IPS-NIHi11 (cell line): ENCODE measurements at places on chromosomes 5 and 9.
A peak's percentile ranks its signal among the peaks of the same experiment; 100 is the strongest.

DNA sequence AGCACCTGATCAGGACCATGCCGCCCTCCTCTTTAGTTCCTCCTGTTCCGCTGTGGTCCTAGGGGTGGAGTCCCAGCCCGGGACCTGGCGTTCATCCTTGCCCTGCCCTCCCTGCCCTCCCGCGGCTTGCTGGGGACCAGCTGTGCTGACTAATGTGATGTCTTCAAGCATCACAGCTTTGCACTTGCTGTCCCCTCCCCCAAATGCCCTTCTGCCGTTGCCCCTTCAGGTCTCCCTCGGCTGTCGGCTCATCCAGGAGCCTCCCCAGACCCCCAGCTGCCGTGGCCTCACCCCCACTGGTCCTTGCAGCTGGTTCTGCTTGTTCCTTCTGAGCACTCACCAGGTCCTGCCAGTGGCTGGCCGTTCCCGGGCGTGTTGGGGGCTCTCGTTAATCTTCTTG lies 19.9 kb downstream of the RXRA start:
- DNase-seq: no peak

- no peak for DNase-seq
Observed at GRCh38 chr9:36029765-36030528, 6.8 kb upstream of the RECK start.

DNA sequence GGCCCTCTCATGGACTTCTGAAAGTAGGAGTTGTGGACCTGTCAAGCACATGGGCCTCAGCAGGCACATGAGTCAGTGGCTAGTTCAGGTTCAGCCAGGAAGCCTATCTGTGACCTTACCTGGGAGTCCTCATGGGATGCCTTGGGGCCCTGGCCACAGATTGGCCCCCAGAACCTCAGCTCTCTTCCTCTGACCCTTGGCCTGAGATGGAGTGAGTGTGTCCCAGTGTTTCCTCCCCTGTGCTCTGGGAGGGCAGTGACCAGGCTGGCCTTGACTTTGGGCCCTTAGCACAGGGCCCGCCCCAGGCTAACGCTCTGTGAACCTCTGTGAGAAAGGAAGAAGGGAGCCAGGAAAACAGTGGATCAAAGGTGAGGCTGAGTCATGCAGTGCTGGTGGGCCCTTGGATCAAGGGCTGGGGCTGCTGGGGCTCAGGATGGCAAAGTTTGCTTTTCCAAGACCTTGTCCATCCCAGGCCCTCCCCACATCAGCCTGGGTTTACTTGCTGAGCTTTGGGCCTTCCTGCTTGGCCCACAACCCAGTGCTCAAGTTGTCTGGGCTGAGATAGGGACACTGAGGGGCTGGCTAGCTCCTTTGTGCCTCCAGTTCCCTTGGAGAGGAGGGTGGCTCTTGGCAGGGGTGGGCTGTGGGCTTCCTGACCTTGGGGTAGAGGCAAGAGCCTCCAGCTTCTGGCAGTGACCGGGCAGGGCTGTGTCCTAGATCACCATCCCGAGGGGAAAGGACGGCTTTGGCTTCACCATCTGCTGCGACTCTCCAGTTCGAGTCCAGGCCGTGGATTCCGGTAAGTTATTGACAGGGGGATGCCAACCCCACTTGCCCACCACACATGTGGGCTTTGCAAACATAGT lies 41.4 kb downstream of the RGS3 start:
- DNase-seq: no peak

DNA sequence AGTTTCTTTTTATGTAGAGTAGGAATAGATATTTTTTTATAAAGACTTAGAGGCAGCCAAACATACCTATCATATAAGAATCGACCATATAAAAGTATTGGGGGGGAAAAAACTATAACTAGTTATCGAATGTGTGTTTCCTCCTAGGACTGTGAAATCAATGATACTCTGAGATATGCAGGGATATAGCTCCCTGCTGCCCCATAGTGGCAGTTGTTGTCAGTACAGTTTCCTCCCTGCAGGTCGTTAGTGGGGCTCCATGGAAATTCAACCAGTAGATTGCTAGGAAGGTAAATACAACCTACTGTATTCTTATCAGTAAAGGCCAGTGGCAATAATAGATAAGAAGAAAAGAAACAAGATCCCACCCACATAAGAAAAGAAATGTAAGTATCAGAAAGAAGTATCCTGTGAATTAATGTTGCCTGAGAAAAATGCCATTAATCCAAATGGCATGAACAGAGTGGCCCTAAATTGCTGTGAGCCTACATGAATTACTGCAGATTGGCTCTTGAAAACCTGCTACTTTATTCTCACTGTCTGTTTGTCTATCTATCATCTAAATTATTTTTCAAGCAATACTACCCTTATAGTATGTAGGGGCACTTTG lies 136.9 kb upstream of the FBN2 start:
- DNase-seq: peak; percentile 49

- no peak for DNase-seq
Observed at GRCh38 chr5:43020399-43020746, 19.7 kb downstream of the ANXA2R start.

DNA sequence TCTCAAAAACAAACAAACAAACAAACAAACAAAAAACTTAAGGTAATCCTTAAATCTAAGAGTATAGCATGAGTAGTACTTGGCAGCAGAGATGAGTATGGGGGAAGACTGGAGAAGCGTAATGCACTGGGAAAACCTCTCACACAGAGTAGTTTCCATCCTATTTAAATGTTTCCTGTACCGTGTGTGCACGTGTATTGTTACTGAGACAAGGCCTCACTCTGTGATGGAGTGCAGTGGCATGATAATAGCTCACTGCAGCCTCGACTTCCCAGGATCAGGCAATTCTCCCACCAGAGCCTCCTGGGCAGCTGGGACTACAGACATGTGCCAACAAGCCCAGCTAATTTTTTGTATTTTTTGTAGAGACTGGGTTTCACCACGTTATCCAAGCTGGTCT lies 2.9 kb downstream of the UIMC1 start:
- DNase-seq: no peak

- no peak for DNase-seq
Observed at GRCh38 chr9:33129886-33130881, 37.0 kb downstream of the B4GALT1 start.

DNA sequence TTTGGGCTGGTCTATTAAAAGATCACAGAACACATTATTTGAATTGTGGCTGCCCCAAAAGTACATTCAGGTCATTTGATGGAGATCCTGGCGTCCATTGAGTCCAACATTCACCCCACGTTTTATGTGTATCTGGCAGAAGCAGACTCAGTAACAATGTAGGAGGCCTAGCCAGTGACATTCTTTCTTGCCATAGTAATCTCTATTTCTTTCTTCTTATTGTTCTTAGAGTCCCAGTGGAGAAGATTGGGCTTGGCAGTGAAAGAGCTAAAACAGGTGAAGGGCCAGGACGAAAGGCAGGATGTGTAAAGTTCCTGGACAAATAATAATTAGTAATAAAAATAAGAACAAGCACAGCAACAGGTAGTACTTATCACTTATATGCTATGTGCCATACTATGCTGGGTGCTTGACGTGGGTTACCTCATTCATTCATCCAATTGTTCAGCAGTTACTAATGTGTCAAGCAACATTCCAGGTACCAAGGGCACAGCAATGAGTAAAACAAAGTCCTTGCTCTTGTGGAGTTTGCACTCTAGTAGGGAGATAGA lies 12.6 kb upstream of the ANKH start:
- no peak for DNase-seq

DNA sequence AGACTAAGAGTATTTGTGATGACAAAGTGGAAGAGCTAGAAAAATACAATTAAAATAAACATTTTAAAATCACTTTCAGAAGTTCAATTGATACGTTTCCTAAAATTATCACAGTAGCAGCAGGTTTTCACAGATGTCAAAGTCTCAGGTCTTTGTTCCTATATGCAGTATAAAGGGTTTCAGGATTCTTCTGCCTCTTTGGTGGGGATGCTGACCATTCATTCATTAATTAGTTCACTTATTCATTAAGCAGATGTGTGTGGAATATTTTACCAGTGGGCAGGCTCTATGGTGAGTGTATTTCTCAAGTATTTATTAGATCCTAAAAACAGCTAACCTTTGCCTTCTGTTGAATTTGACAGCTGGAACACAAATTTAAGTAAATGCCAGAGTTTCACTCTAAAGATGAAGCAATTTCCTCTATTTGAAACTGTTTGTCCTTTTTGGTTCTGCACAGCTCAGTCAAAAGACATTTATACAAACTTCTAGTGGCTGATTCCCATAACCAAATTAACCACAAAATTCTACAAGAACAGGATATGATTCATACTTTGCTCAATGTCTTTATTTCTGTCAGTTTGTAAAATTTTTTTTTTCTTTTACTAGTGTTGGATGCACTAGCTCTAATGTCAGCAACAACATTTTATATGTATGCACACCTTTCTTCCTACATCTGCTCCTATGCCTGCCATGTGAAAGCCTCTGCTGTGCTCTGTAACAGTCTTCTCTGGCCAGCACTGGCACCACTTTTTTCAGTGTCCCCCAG lies 75.9 kb upstream of the PRR16 start:
- DNase-seq: no peak

GRCh38 chr5:107952450-107952849 lies 281.7 kb upstream of the EFNA5 start:
- no peak for DNase-seq

GRCh38 chr9:78563269-78563668 lies 266.3 kb downstream of the PSAT1 start:
- no peak for DNase-seq

DNA sequence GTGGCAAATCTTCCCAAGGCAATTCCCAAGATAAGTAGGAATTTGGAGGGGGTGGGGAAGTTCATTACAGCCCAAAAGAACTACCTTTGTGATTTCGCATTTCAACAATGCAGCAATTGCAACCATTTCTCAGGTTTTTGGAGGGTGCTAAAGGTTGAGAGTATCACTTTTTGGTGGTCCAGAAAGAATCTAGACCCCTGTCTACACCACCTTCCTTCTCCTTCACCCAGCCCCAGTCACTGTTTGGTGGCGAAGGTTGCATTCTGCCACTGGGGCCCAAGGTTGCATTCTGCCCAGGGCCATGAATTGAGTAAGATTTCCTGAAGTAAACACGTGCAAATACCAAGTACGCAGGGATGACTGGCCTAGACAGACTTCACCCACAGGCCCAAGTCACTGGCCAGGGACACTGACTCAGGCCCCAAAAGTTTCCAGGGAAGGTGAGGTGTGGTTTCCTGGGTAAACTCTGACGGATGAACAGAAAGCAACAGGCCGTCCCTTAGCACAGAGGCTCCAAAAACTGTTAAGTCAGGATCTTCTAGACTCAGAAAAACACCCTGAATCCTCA lies 5.7 kb downstream of the PDE6A start:
- DNase-seq: no peak

- no peak for DNase-seq
Observed at GRCh38 chr5:81016116-81016515, 56.0 kb downstream of the RASGRF2 start.

DNA sequence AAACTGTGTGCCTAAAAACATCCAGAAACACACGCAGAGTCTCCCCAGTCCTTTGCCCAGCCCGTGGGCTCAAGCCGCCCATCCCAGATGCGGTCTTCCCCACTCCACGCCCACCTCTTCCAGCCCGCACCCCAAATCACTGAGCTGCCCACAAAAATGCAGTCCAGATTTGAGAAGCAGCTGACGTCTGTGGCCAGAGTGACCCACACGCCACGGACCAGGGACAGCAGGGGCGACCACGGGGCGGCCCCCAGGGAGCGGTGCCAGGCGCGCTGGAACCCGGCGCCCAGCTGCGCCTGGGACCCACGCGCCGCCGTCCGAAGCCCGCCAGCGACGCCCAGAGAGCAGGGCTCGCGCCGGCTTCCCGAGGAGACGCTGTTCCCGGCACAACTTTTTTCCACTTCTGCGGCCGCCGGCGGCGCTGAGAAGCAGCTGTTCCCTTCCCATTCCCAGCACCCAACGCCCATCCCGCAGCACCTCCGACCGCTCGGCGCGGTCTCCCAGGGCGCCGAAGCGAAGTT lies 674 bp downstream of the LHFPL2 start:
- DNase-seq: no peak

DNA sequence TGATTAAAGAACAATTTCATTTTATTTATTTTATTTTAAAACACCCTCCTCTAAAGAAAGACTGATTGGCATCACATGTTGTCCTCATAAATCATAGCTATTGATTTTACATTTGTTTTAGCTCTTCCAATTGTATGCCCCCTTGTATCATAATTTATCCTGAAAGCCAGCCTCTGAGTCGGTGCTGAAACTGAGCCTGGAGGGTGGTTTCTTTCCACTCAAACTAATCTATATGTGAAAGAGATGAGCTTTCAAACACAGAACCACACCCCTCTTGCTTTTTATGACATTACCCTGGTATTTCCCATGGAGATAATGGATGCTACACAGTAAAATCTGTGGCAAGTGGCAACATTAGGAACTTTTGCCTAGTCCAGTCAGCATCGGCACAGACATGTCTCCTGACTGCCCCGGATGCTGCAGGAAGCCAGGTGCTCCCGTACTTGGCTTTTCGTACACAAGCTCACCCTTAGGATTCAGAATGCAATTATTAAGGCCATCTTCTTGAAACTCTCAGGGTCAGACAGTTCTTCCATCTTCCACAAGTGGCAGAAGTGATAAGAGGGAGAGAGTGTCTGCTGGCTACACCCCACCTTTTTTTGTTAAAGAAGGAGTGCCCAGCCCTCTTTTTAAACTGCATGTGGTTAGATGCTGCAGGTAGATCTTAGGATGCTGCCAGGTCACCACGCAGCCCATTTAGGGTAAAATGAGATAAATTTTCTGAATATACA lies 91.1 kb downstream of the SNCAIP start:
- no peak for DNase-seq

DNA sequence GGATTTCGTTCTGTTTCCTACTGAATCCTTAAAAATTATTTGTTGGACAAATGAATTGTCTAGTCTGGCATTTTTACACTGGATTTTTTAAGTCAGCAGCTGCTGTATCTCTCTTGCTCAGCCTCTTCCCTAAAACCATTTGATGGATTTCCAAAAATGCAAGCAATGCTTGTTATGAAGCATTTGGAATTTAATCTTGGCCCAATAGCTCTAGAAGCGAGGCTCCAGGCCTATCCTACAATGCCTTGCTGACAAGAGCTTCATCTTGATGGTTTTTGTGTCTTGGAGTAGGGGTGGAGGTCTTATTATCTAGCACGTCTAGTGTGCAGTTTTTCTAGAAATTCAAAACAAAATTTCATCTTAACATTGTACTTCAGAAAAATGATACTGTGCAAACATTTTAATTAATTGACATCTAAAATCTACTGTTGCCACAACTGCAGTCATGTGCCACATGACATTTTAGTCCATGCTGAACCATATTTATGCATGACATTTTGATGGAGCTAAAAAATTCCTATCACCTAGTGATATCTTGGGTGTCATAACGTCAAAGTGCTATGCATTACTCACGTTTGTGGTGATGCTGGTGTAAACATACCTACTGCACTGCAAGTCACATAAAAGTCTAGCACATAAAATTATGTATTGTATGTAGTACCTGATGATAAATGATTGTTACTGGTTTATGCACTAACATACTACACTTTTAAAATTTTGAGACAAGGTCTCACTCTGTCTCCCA lies 5.9 kb upstream of the RAD23B start:
- DNase-seq: no peak

DNA sequence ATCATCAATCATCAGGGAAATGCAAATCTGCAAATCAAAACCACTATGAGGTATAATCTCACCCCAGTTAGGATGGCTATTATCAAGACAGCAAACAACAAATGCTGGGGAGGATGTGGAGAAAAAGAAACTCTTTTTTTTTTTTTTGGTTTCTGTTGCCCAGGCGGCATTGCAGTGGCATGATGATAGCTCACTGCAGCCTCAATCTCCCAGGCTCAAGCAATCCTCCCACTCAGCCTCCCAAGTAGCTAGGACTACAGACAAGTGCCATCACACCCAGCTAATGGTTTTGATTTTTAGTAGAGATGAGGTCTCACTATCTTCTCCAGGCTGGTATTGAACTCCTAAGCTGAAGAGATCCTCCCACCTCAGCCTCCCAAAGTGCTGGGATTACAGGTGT lies 5.4 kb upstream of the CNTRL start:
- no peak for DNase-seq

- DNase-seq: no peak
Observed at GRCh38 chr9:21413151-21413550, 4.2 kb downstream of the IFNA8 start.
